ENCODE measurements at places on chromosomes 6 and 20.
A peak's percentile ranks its signal among the peaks of the same experiment; 100 is the strongest.

- DNase-seq, result no peak
Observed at GRCh38 chr6:9085709-9086070, 650.3 kb upstream of the SLC35B3 start.

GRCh38 chr6:43308101-43308989 lies at the start of gene CRIP3:
TSS of gene CRIP3 (minus strand) at chr6:43308826. CDS start at chr6:43308792, 34 bp downstream.
- DNase-seq, result peak; percentile 3

- no peak for DNase-seq
Observed at GRCh38 chr6:20061952-20062351, 150.3 kb downstream of the MBOAT1 start.

GRCh38 chr6:158567871-158568401 lies 8.0 kb downstream of the TMEM181 start:
- DNase-seq, result no peak

DNA sequence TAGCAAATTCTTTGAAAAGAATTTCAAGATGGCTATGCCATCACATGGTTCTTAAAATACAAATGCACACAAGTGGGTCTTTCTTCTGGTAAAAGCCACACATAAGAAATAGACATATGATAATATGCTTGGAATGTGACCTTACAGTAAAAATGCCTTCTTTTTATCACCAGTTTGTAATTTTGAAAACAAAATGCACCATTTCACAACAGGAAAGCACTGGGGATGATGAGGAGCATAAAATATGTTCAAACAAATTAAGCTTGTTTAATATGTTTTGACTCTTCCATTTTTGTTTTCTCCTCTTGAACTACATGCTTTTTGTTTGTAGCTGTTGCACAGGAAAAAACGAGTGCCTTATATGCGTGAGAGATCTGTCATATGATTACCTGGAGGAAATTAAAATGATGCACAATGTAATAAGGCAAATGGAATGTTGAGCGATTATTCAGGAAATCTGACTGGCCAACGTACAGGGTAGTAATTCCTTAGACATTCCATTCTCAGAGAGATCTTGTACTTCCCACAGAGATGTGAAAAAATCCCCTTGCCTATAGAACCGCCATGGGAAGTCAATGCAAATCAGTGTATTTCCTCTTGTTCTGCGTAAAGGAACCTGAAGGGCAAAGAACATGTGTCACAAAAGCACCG lies 911.6 kb downstream of the TFAP2A start:
- DNase-seq, result peak; percentile 97

- peak; percentile 83 for DNase-seq
Observed at GRCh38 chr20:50283922-50284810, 93.5 kb downstream of the CEBPB start.

DNA sequence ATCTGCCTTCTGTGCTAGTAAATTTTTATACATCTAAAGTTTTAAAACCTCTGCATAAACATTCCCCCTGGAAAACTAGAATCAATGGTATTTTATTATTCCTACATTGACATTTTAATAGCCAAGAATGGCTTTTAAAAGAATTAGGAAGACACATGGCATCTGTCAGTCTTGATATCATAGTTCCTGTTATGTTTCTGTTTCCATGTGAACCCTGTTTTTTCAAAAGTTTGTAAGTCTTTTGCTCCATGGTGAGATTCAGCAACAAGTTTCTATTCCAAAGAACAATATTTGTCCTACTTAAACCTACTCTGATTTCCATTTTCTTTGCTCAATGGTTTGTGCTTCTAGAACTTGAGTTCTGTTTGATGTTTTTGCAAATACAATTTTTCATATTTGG lies 95.2 kb downstream of the PLEKHG1 start:
- DNase-seq, result no peak

- no peak for DNase-seq
Observed at GRCh38 chr6:82066196-82066595, 181.3 kb downstream of the IBTK start.

- DNase-seq, result peak; percentile 1
Observed at GRCh38 chr6:85864453-85865401, 222.0 kb upstream of the SYNCRIP start.

GRCh38 chr6:41832263-41832662 lies 44.8 kb downstream of the TOMM6 start:
- no peak for DNase-seq

- DNase-seq, result peak; percentile 11
Observed at GRCh38 chr20:25539742-25540672, 45.3 kb downstream of the NINL start.

DNA sequence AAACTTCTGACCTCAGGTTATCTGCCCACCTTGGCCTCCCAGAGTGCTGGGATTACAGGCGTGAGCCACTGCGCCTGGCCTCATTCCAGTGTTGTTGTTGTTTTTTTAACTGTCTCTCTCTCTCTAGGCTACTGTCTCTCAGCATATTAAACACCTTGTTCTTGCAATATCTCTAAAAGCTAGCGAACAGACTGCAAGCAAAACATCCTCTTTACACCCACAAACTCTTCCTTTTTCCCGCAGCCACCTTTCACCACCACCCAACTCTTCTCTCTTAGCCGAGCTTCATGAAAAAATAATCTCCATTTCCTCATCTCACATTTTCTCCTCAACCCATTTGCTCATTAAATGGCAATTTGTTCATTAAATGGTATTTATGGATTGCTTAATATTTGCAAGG lies 45.5 kb downstream of the SGK1 start:
- DNase-seq, result no peak

DNA sequence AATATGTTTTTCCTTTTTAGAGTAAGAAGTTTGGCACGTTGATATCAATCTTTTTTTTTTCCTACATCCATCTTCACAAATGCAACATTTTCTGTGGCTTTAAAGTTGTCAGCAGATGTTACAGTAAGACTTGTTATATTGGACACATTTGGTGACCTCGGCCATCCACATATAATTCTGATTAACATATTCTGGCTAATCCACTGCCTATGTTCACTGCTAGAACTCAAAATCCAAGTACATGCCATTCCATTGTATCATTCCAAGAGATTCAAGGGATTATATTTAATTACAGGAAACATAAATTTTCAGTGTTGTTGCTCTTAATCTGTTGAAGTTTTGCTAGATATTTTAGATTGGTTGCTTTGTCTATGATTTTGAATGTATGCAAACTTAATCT lies 367.6 kb downstream of the TENT5A start:
- DNase-seq, result no peak

GRCh38 chr6:170553534-170554012 lies 466 bp upstream of the PSMB1 start:
- DNase-seq, result peak; percentile 53

- no peak for DNase-seq
Observed at GRCh38 chr6:30749554-30750378, 5.4 kb upstream of the IER3 start.

DNA sequence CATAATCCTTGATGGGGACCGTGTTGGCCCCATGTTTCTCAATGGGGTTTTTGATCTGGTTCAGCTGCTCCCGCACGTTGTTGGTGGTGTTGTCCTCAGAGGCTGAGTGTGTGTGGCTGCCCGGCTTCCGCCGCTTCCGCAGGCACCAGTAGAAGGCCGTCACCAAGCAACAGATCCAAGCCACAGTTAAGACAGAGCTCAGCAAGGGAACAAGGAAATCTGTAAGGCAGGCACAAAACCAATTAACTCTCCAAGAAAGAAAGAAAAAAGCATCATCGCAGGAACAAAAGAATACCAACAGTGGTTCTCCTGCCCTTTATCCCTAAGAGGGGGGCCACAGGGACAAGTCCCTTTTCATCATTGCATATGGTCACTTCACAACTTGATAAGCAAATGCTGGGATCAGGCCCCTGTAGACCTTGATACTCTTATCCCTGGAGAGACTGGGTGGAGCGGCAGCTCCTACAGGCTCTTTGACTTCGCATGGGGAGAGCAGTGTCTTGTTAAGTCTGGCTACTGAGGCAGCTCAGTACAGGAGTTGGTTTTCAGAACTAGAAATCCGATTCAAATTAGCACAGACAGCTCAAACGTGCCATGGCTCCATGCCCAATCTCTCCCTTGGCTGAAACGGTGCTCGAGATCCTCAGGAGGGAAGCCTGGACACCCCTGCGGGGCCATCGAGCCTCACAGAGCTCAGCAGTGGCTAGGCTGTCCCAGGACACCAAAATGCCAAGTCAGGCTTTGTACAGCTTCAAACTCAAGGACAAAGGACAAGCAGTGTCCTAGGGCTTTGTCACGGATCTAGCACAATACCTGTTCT lies 33.9 kb downstream of the JAG1 start:
- no peak for DNase-seq

DNA sequence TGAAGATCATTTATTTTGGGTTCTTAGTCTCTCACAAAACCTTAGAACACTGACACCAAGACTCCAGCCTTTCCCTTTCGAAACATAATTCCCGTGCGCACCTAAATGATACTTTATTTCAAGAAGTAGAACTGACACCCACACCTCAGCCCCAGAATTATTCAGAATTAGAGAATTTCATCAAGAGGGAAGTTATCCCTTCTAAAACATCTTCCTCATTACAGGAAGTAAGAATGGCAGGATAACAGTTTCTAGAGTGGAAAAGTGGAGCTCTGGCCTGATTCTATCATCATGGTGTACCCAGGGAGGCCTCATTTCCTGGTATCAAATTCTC lies 1.4 kb upstream of the SRXN1 start:
- no peak for DNase-seq

DNA sequence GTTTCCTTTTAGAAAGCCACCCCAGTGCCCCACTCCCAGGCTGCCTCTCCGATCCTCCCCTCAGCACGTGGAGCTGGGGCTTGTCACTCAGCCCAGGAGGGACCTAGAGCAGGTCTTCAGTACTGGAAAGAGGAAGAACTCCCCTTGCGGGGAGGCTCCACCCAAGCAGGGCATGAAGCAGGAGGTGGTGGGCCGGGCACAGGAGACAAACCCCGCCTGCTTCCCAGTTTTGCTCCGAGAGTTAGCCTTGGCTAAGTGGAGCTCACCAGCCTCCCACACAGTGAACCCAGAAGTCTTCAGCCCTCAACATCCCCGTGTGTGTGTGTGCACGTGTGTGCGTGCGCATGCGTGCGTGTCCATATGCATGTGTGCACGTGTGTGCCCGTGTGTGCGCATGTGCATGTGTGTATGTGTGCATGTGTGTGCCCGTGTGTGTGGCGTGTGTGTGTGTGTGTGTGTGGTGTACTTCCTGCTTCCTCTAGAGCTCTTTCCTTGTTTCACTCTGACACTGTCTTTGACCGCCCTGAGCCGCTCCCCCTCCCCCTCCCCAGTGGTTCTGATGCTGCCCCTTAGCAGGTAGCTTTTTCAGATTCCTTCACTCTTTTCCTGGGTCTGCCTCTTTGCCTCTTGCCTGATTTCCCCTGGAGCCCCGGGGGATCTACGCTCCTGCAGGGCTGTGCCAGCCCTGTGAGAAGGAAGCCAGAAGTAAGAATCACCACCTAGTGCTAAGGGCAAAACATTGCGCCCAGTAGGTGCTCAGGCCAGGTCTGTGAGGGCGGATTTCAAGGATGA lies 239.8 kb downstream of the CDC5L start:
- DNase-seq, result no peak

DNA sequence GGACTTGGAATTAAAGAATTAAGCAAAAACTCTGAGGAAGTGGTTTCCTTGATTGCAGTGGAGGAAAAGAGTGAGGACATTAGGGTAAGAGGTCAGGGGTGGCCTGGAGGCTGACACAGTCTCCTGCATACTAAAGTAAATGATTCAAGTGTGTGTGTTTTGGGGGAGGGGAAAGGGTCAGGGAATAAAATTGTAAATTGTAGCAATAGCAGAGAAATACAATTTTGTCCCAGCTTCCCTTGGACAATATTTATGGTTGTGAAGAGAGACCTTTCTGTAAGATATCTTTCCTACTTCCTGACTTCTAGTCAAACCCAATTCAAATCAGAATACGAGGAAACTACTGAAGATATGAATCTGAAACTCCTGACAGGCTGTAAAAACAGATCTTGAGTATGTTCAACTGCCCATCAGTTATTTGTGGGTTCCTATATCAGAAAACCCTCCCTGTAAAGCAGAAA lies 143.4 kb upstream of the HMGN3 start:
- no peak for DNase-seq

GRCh38 chr6:156975414-156975813 lies 198.2 kb downstream of the ARID1B start:
- no peak for DNase-seq

- no peak for DNase-seq
Observed at GRCh38 chr6:20605581-20605980, 71.3 kb downstream of the CDKAL1 start.

DNA sequence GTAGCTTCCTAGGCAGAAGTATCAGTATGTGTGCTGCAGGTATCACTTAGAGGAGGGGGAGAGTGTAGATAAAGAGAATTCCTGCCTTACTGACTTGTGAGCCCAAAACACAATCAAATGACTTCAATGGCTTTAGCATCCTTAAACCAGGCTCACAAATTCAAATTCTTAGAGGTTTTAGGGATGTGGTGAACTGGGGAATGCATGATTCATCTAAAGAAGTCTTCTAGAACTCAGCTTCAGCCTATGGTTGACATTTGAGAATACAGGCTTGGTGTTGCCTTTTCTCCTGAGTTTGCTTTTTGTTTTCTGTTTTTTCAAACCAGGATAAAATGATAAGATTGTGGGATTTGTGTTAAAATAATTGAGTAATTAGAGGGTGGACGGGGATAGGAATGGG lies 14.4 kb downstream of the SNRPC start:
- peak; percentile 46 for DNase-seq

- peak; percentile 38 for DNase-seq
Observed at GRCh38 chr6:98769546-98769945, 64.8 kb upstream of the POU3F2 start.

GRCh38 chr20:48329676-48330664 lies 497.8 kb downstream of the PREX1 start:
- no peak for DNase-seq

DNA sequence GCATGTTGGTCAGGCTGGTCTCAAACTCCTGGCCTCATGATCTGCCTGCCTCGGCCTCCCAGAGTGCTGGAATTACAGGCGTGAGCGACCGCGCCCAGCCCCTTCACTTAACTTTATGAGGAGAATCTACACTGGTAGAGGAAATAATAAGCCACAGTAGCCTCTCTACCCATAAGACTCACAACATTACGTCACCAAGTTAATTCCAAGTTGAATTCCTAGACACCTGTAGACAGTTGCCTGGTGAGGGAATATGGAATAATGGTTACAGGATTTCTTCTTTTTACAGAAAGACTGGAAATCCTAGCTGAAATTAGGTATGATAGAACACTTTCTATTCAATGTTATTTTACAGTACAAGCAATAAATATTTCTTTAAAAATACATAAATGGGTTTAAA lies 854.5 kb upstream of the EYS start:
- no peak for DNase-seq

DNA sequence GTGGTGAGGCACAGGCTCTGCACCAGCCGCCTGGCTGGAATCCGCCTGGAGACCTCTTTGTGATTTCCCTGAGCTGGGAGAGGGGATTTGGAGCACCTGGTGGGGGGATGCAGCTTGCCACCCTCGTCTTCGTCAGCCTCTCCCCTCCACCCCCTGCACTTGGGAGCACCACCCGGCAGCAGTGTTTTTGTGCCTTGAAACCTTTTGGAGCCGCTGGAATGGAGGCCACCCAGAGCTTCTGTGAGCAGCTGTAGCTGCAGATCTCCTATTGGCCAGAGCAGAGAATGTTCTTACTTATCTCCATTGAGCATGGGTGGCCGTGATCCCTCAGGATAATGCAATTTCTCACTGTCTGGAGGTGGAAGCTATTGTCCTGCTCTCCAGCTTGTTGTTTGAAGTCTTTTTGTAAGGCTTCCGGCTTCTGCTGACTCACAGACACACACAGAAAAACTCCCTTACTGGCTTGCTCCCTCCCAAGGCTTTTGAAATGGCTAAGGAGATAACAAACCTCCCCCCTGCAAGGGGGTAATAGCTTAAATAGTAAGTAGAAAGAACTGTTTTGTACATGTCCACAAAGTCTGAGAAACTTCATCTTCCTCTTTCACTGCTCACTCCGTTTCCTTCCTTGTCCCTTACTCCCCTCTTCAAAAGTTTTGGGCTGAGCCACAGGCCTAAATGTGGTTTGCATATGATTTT lies 271.2 kb downstream of the PRL start:
- peak; percentile 81 for DNase-seq

Data from A172 (cell line).